ENCODE measurements at places on chromosomes 16 and 17.

GRCh38 chr17:34998205-34998604 is 17.9 kb downstream of the LIG3 start:
- DNase-seq: peak; percentile 29

- DNase-seq: peak; percentile 73
Observed at GRCh38 chr16:73050201-73051099, 2.5 kb upstream of the ZFHX3 start.

DNA sequence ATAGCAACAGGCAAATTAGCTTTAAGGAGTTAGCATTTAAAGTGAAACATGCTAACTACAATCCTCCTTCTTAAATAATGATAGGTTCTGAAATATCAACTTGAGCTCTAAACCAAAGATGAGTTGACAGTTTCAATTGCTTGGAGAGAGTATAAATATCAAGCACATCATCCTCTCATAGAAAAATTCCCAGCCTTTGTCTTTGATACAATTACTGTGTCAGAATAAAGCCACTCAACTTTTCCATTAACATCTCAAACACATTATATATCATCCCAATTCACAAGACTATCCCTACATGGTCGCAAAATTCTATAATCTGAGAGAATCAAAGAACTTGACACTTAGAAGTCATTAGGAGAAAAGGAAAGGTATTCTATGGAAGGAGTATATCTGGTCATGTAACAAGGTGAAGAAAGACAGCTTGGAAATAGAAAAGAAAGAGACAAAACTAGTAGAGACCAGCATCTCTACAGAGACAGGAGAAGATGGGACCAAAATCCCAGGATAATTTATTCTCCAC is 189.8 kb downstream of the CEP112 start:
- no peak for DNase-seq

DNA sequence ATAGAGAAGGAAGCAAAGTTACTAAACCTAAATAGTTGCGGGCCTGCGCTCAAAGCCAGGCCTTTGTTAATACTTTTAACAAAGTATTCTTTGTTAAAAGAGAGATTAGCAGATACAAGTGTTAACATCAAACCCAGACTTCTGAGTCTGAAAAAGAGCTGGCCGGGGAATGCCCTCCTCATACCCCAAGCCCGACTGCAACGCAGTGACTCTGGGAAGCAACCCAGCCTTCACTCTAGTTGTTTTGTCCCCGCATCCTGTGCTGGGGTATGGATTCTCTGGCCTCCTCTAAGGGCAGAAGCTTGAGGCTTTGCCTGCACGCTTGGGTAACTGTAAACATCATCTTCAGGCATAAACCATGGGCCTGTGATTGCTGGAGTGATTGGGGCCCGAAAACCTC is 48.3 kb downstream of the ADCY7 start:
- no peak for DNase-seq

DNA sequence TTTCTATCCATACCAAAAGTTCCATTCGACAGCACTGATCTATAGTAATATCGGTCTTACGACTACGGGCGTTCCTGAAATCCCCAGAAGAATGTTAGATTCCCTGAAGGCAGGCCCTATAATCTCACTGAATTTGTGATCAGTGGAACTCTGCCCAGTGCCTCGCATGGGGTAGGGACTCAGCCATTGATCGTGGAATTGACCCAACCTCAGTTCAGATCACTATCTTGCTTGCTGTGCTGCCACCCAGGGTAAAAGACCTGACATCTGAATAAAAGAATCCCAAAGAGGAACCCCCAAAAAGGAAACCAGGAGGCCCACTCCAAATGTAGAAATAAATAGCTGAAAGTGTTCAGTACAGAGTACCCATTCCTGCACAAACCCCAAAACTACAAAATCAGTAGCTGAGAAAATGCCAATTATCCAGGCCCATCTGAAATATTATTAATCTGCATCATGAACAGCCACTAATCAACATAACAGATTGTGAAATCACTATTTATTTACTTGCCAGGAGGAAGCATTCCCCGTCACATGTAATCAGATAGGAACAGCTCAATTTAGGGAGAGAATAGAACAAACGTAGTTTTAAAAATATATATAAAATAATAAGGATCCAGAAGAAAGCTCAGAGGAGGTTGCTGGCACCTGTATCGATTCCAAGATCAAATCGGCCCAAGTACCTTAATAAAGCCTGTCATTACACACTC is 221.9 kb downstream of the ZFHX3 start:
- no peak for DNase-seq

DNA sequence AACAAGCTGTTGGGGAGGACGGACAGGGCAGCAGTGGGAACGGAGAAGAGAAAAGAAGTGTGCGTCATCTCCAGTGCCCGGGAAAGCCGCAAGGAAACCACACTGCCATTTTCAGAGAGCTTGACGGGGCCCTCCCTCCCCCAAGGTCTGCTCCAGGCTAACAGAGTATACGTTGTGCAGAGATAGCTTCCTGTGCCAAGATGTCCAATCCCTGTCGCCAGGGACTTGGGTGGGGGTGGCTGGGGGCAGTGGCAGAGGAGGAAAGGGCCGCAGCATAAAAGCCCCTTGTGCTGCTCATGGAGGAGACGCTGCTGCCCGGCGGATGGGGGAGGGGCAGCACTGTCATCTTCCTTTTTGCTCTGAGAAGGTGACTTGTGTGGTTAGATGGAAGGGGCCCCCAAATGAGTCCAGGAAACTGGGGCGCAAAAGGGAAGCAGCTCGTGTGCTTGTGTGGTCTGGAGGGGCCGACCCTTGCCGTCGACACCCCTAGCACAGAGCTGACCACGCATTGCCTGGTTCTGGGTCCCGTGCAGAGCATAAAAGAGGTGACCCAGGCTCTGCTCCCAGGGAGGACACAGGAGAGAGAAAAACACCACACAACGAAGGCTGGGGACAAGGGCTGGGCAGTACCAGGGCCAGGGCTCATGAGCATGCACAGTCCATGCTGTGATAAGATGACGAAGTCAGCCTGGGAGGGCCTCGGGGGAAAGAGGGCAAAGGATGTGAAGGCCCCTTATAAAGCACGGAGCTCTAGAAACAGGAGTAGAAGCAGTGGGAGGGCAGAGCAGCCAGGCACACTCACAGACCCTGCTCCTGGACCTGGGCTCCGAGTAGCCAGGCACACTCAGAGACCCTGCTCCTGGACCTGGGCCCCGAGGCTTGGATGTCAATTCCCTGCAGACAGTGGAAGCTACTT is 372.7 kb downstream of the SLC39A11 start:
- no peak for DNase-seq

DNA sequence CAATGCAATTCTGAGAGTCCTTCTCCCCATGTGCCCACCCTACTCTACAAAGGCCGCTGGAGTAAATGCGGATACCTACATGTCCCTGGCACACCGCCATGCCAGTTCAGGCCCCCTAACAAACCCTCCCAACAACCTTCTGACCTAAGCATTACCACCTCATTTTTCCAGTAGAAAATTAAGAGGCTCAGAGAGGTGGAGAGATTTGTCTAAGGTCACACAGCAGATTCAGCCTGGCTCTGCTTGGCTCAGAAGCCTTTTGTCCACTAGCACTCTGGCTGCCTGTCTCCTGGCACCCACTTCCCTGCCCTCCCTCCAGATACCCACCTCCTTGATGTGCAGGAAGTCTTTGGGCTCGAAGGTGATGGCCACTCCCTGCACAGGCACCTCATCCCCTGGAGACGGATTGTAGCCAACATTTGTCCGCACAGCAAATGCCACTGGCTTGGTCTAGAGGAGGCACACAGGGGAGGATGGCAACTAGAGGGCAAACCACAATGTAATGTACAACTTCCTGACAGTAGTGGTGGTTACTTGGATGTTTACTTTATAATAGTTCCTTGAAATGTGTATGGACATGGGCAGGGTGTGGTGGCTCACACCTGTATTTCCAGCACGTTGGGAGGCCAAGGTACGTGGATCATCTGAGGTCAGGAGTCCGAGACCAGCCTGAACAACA is 10.2 kb downstream of the CACNB1 start:
- no peak for DNase-seq
